DND-41 (cell line): ENCODE measurements at places on chromosomes 6 and 20.

DNA sequence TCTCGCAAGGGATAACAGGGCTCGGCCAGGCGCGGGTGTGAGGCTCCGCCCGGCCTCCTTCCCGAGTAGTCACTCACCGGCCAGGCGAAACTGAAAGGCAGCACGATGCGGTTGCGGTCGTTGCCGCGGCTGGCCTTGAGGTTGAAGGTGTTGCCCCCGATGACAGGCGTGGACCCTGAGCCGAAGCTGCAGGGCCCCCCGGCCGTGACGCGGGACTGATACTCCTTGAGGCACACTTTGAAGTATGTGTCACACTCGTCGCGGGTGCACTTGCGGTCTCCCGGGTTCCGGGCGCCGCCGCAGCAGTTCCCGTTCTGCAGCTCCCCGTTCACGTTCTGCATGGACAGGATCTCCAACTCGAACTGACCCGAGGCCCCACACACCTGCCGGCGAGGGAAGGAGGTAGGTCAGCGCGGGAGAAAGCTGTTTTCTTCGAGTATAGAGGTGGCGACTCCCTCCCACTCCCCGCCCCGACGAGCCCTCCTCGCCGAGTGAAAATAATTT, 1.1 kb downstream of the JAG1 start:
- DNase-seq = no peak

- DNase-seq = no peak
These were observed 37.6 kb upstream of the CST7 start for GRCh38 chr20:24911461-24911860.

GRCh38 chr6:30834646-30835045, 49.7 kb upstream of the DDR1 start:
- peak; percentile 94 for DNase-seq

GRCh38 chr20:50110141-50111047, 2.6 kb downstream of the UBE2V1 start:
- DNase-seq = peak; percentile 47
